ENCODE measurements at places on chromosomes 12 and 14.
A peak's percentile ranks its signal among the peaks of the same experiment; 100 is the strongest.

GRCh38 chr14:89491711-89492381, 74.8 kb upstream of the FOXN3 start:
- no peak for DNase-seq

DNA sequence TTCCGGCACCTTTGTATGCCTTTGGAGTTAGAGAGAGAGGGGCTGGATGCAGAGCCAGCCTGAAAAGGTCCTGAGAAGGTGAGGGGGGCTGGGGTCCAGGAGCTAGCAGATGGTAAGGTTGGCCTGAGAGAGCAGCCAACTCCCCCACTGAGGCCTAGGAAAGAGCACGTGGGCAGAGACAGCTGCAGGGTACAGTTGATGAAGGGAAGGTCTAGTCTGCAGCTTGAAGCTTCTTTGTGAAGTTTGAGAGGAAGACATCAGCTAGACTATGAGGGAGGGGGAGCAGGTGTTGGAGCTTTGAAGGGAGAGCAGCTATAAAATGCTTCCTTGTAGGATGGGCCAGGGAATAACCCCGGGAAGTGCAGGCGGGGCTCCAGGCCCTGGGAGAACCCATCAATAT, 289.3 kb upstream of the AMIGO2 start:
- DNase-seq, result no peak

DNA sequence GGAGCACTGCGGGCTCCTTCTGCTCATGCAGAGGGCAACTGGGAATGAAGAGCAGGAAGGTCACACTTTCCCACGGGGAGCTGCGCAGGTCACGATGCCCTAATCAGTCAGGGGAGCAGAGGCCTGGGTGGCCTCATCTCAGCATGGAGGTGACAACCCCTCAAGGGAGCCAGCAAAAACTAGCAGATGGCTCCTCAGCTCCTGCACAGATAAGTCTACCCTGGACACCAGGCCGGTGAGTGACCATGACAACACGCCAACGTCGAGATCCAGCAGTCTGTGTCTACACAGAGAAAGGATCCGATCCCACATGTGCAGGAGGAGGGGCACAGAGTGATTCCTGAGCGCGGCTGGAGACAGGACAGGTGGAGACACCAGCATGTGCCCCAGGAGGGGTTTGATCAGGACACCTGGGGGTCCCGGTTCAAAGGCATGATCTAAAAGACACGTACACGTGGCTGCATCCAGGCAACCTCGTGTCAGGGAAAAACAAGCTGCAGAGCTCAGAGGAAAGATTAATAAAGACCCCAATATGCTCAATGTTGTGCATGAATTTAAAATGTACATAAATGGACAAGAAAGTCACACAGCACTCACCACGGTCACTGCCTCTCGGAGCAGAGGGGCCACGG, 153.7 kb upstream of the SFSWAP start:
- no peak for DNase-seq

- DNase-seq, result no peak
Observed at GRCh38 chr12:65826353-65827171, 2.3 kb downstream of the HMGA2 start.

DNA sequence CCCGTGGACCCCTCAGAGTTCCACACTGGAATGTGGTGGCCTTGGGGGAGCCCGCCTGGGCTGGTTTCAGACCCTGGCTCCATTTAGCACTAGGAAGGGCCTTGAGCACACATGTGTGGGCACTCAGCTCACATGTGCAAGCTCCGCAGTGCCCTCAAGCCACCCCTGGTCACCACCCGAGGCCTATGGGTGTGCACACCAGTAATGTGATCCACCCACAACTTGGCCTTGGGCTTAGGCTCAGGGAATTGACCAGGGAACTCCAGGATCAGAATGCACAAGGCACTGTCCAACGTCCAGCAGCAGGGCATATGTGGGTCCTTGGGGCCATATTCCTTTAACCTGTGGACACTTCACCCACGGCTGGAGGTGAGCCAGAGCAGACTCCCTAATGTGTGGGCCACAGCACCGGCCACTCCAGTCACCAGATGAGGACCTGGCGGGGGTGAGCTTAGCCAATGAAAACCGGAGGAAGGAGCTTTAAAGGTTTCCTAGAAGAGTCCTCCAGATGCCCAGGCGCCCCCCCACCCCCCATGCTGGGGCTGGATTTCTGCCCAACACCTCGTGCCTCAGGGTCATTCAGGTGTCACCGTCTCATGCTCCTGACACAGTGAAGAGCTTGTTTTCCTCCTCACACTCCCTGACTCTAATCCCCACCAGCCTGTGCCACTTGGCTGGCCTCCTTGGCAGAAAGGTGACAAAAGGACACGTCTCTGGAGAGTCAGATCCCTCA, 209.2 kb downstream of the ZFP36L1 start:
- DNase-seq, result no peak

DNA sequence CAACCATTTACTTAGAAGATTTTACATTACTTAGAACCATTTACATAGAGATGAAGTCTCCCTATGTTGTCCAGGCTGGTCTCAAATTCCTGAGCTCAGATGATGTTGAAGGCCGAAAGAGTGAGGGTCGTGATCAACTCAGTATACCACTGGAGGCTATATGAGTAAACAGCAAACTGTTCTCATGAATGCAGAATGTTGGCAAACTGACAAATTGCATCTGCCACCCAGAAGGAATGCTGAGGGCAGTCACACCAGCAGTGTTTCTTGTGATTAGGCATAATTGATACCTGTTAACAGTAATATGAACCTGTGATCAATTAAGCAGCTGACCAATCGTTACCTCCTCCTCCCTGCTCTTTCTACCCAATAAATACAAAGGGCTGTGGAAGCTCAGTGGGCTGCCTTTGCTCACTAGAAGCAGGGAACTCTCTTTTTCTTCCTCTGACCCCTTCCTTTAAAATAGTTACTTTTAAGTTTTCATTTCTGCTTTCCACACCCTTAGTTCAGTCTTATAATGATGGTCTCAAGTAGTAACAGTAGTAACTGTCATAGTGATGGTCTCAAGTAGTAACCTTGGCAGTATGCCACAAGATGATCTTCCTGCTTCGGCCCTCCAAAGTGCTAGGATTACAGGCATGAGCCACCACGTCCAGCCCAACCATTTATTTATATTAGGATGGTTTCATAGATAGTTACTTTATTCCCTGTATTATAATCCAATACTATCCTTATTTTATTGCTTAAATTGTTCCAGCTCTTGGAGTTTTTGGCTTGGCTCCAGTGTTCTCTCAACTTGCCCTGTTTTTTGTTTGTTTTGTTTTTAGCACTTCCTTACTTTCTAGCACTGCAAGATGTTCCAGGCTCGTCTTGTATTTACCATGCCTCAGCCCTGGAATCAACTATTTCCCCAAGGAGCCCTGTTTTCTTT, 25.8 kb downstream of the LIMA1 start:
- DNase-seq, result no peak

DNA sequence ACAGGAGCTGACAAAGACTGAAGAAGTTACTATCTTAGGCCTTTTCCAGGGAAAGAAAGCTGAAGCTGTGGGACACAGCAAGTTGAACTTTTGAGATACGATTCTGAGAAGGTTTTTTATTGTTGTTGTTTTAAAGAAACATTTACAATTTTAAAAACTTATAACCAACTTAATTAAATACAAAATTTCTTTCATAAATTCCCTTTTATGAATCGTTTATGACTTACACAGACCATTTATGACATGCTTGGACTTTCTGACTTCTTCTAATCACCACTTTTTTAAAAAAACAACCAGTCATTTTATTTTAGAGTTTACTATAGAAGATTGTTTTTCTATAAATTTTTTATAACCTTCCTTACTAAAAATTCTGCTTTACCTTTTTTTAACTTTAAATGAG, 68.7 kb downstream of the DHRS2 start:
- DNase-seq, result peak; percentile 28

GRCh38 chr14:20167091-20167490, 23.6 kb upstream of the OR11G2 start:
- no peak for DNase-seq

DNA sequence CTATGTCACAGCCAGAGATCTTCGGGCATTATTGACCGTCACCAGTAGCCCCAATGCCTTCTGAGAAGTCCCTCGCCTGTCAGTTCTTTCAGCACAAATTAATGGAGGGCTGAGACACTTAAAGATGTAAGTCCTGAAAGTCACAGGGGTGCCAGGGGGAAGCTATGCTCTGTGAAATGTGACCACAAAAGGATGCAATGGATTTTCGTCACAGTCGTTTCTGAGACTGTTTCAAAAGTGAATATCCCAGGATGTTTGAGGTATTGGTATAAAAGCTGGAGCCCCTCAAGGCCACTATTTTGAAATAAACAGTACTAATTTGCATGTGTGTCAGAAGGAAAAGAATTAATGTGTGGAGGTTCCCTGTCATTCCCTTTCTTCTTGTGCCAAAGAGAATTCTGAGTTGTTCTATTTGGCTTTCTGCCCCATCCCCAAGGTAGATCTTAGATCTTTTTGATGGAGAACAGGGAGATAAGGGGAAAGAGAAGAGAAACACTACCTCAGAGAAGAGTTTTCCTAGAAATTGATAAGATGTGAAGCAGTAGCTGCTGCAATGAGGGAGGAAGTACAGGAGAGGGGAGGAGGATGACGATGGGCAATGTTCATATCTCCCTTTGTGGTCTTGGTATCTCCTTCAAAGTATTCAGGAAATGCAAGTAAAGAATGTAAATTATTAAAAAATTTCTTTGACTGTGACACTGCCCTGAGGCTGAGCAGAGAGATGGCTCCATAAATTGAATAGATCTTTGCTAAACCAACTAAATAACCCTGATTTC, 101.8 kb upstream of the NAP1L1 start:
- no peak for DNase-seq

DNA sequence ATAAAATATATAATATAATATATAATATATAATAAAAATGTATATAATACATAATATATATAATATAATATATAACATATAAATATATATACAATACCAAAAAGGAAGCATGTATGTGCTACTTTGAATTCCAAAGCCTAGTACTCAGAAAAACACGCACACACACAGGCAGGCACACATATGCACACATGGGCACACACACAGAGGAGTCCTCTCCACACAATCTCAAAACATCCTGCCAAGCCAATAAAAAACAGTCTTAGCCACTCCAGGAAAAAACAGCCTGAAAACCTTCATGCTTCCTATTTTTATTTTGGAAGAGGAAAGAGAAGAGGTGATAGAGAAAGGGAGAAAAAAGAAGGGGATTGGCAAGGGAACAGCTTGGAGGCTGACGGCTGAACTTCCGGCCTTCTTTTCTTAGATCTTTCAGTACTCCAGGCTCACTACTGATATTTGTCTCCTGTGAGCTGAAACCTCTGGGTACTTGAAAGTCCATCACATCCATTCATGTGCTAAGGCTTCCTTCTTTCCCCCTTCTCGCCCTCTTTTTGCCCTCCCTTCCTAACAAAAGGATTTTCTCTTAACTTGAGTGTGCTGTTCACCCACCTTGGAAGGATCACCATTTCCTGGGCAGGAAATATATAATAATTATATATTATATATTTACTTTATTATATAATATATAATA, 394.2 kb downstream of the NUAK1 start:
- no peak for DNase-seq

DNA sequence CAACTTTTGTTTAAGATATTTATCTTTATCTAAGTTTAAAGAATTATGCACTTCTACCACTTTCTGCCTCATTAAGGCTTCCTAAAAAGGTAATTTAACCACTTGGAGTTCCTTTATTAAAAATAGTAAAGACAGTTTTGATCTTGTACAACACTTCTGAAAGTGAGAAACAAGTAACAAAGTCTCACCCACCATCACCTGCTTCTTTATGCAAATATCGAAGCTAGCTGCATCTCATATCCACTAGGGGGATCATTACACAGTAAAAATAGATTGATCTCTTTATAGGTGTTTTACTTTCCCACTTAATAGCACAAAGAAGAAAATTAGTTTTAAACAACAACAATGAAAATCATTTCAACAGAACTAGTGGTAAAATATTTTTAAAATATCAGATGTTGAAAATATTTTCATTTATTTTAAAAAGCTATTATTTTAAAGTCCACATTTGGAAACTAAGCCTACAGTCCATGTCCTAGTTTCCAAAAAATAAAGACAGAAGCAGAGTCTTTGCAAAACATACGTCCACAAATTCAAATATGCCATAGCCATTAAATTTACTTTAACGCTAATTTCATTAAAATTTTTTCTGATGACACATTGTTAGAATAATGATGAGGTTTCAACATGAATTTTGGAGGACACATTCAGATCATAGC, 160.0 kb upstream of the SOX5 start:
- DNase-seq, result no peak

- DNase-seq, result no peak
Observed at GRCh38 chr14:25431211-25432076, 381.5 kb upstream of the STXBP6 start.

DNA sequence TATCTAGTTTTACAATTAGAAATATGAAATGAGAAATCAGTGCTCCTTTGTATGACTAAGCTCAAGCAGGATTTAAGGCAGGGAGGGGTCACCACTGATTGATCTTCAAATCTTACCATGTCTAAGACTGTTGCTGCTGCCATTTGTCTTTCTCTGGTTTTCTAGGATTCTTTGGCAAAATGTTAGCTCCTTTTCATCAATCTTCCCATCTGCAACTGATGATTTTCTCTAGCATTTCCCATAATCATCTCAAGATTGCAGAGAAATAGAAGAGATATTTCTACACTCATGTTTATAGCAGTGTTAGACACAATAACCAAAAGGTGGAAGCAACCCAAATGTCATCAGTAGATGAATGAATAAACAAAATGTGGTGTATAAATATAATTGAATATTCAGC, 175.0 kb downstream of the RAD51B start:
- DNase-seq, result no peak

GRCh38 chr12:119100933-119101332, 77.8 kb upstream of the HSPB8 start:
- DNase-seq, result no peak

- no peak for DNase-seq
Observed at GRCh38 chr12:94089891-94090290, 58.5 kb upstream of the PLXNC1 start.

- DNase-seq, result no peak
Observed at GRCh38 chr12:74431801-74432200, 105.8 kb upstream of the ATXN7L3B start.

- DNase-seq, result no peak
Observed at GRCh38 chr12:3705354-3705675, 47.6 kb downstream of the CRACR2A start.

DNA sequence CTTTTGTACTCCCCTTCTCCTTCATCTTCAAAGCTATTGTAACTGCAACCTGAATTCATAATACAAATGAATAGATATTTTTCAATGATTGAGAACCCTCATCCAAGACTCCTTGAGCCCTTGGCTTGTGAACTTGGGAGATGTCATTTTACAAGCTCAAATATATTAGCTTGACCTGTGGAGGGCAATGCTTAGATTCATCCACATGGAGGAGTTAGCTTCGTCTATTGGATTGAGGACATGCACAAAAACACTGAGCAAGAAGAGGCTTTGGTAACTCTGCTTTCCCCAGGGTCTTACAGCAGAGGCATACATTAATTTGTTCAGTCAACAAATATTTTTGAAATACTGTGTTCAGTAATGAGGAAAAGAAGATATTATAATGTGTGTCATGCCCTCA, 101.1 kb downstream of the OTOGL start:
- DNase-seq, result no peak

GRCh38 chr12:85468356-85469157, 188.5 kb downstream of the ALX1 start:
- no peak for DNase-seq
